IMR-90 (cell line): ENCODE measurements at places on chromosomes 6 and 20. TPM values are rescaled to one million over a fixed set of nuclear protein-coding genes. Genes with fewer than 3 reads are reported as not detected.

Gene TRIM10
- total RNA-seq = not detected in 2 replicates

Gene DYNLT1
- 187 and 235 TPM in 2 replicates for total RNA-seq

Gene IYD
- not detected in 2 replicates for total RNA-seq

Gene MMP24
- 0.36 and 0.56 TPM in 2 replicates for total RNA-seq

DNA sequence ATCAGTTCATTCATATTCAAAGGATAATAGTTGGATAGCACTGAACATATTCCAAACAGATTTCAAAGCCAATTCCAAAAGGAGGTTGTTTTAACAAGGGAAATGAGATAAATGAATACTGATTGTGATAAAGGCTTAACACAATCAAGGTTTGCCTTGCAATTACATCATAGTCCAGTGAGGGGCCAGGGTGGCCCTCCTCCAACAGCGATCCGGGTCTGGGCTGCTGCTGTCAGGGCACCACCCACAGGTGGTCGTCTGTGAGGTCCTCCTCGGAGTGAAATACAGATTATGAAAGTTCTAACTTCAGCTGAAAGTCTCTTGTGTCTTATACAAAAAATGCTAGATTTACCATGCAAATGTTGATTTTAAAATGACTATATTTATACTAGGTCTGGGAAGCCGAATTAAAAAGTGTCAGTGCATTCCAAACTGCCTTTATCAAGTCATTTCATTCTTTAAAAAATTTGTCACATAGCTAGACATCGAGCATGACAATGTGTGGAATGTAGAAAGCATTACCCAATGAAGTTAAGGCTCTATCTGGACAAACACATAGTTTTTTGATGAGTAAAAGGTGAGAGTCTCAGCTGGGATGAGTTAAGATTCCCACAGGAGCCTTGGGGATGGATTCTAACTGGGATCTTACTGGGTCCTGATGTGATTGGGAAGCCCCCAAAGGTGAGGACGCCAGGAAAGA is 65.9 kb upstream of the SLC22A23 start:
- peak; percentile 91 for DNase-seq
- H3K27me3 ChIP-seq = 0 out of 2 replicates have a peak, but pooled peaks cover 2% of the 10 kb centered on the region
- H3K36me3 ChIP-seq = no peaks in the 10 kb centered on the region
- H3K4me1 ChIP-seq = peaks cover 27% of the 10 kb centered on the region
- H3K4me3 ChIP-seq = no peak overlapping the region

DNA sequence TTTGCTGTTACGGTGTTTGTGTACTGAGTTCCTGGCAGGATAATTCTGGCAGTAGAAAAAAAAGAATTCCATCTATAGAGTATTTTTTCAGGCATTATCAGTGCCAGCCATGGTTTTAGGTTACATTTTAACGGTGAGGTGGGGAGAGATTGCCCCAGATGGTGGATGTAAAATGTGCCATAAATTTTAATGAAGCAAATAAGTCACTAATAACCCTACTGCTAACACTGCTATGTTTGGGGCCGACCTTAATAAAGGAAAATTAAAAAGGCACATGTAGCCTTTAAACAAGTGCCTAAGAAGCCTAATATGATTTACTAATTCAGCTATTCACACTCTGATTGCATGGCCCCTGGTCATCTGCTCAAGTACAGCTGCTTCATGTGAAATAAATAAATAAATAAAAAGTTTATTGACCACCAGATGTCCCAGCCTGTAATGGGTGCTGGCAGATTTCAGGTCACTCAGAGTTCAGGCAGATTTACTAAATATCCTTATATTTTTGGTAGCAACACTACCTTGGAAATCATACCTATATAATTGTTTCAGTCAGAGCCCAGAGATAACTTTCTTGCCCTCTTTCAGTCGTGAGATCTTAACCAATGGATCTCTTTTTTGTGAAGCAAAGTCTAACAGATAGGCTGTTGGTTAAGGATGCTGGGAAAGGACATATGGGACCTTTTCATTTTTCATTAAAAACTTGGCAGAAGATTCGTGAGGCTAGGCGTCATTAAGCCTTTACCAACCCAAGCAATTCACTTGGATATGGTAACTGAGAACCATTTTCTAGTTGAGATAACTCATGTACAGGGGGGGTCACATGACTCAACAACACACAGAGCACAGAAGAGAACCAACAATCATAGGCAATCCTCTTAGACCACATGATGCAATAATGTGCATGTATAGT is 495.0 kb upstream of the NRSN1 start:
- no peak overlapping the region for H3K27ac ChIP-seq
- H3K36me3 ChIP-seq = no peaks in the 10 kb centered on the region
- H3K4me3 ChIP-seq = no peak overlapping the region
- DNase-seq = no peak
- H3K4me1 ChIP-seq = no peaks in the 10 kb centered on the region
- no peaks in the 10 kb centered on the region for H3K27me3 ChIP-seq

- H3K4me1 ChIP-seq = peaks cover 5% of the 10 kb centered on the region; the same call in 1 of the 2 replicates
- peaks cover 5% of the 10 kb centered on the region for H3K36me3 ChIP-seq
- DNase-seq = no peak
- no peaks in the 10 kb centered on the region; the same call in 1 of the 2 replicates for H3K27me3 ChIP-seq
- H3K27ac ChIP-seq = no peak overlapping the region
These were observed 13.1 kb downstream of the BMP2 start for GRCh38 chr20:6780433-6781190.
